ENCODE measurements at places on chromosomes 3 and 15.

DNA sequence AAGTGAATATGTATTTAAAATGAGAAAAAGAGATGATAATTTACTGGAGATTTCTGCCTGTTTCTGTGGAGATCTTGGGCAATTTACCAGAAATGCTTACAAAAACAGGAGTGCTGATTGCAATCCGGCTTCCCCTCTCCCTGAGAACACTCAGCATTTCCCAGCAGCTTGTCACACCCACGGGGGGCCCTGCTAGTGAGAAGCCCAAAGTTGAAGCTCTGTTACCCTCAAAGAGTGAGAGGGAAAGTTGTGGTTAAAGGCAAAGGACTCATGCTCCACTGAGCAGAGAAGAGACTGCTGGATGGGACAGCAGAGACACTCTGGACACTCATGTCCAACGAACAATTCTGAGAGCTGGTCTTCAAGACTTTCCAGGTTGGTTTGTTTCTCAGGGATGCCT is 2.9 kb downstream of the MCTP2 start:
- DNase-seq = no peak

DNA sequence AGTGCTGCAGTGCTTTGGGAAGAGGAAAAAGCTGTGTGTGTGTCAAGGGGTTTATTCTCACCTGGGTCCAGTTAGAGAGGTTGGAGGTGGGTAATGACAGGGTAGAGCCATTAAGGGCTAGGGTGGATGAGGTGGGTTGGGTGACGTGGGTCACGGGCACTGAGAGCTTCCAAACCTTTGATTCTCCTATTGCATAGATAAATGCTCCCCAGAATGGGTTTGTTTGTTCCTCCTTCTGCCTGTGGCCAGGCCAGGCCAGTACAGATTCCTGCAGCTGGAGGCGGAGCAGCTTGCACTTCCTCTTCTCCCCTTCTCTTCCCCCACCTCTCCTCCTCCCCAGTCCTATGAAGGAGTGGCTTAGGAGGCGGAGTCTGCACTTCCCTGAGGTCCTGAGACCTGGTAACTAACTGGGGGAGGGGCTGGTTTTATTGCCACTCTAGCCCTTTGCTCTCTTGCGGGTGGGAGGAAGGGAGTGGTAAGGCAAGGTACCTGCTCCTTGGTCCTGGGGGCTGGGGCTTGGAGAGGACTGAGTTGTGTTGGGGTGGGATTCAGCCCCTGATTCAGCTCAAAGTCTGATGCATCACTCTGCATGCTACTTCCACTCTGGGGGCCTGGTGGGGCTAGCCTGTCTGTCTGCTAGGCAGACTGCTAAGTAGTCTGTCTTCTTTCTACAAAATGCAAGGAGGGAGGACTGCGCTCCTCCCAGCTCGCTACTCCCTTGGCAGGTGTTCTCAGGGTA is 3.5 kb downstream of the SPINT1 start:
- DNase-seq = no peak

DNA sequence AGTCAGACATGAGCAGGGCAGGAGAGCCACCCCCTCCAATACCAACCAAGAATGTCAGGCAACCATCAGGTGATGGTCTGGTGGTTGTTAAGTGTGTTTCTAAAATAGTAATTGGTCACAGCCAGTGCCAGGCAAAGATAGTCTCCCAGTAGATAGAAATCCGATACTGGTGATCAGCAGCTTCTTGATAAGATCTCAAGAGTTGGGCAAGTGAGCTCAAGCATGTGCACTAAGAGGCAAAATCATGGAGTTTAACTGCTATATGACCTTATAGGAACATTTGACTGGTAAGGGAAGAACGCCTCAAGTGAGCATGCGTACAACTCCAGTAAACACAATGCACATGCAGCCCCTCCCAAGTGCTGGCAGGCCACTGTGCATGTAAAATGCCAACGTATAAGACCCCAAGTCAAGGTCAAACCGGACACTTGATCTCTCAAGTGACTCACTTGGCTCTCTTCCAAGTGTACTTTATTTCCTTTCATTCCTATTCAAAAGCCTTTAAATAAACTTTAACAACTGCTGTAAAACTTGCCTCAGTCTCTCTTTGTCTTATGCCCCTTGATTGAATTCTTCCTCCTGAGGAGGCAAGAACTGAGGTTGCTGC is 36.0 kb upstream of the CBLB start:
- DNase-seq = no peak

- no peak for DNase-seq
These were observed 3.1 kb downstream of the PRRT3 start for GRCh38 chr3:9949115-9949514.

DNA sequence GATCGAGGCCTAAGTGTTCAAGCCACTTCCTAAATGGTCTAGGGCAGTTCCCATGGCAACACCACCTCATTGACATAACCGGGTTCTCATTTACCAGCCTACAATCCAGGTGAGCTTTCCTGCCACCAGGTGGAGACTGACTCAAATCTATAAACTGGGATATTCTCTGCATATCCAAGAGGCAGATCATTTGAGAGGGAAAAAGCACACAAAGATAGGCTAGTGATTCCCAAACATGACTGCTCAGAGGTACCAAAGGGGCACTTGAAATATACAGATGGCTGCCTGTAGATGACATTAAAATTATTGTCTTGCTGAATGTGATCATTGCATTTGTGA is 141.3 kb upstream of the PROK2 start:
- DNase-seq = no peak

DNA sequence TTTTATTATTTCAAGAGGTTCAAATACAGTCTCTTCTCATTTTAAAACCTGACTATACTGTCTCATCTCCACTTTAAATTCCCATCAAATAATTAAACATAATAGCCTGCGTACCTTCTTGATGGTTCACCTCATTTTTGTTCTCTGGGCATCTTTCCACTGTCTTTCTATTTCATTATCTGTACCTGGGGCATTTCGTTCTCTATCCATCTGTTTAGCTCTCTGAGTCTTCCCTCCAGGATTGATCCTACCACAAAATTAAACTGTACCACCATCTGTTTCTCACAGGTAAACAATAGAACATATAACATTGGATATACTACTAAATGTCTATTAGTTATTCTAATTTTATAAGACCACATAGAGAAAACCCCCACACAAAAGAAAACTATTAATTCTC is 1331.4 kb downstream of the NSUN3 start:
- no peak for DNase-seq

DNA sequence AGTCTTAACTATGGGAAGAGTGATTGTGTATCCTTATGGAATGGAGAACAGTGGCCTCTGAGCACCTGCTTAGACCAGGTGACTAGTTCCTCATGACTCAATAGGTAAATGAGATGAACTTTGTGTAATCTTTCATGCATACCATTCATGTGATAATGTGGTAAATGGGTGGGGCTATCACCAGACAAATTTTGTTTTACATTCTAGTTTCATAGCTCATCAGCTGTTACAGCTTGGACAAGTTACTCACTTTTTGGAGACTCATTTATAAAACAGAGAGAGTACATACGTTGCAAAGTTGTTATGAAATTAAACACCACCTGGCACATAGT is 103.7 kb upstream of the TGFBR2 start:
- no peak for DNase-seq

DNA sequence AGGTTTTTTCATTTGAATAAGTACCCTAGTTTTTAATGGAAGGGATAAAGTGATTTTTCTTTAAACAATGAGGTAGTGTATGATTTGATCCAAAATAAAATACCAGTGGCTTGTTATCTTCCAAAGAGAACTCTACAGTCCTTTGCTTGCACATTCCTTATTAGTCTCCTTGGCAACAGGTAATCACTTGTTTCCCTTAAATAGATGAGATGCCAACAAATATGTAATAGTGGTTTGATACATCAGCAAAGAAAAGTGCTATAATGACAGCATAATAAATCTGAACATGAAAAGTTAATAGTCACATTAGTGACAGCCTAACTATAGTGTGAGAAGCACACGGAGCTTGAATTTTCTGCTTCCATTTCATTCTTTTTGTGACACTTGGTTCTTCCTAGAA is 360.2 kb downstream of the ZNF385D start:
- DNase-seq = no peak

- no peak for DNase-seq
These were observed 321.0 kb downstream of the FEZF2 start for GRCh38 chr3:62052331-62052730.

DNA sequence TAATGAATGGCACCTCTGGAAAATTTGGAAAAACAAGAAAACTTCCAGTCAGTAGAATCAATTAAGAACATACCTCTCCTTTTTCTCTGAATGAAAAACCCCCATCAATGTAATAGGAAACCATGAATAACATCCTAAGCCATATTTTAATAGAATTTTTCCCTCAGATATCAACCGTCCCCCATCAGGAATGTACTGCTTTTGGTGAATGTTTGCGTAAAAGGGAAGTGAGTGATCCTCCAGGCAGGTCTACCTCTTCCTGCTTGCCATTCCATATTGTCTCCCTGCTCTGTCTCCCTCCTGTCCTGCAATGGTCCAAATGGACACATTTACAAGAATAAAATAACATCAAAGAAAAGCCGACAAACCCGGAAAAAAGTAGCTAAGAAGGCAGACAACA is 30.8 kb downstream of the LAMP3 start:
- no peak for DNase-seq

DNA sequence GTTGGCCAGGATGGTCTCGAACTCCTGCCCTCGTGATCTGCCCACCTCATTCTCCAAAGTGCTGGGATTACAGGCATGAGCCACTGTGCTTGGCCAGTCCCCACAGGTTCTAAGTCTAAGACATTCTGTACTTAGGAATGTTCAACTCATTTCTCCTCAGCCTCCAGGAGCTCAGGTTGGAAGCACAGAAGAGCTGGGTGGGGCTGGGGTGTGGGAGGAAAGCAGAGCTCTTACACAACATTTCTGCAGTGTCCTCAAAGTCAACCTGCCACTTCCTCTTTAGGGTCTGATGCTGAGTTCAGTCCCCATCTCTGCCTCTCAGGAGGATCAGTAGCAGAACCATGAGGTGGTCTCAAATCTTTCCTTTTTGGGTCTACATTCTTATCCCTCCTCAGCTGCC is 75.5 kb downstream of the MRPL46 start:
- DNase-seq = no peak

DNA sequence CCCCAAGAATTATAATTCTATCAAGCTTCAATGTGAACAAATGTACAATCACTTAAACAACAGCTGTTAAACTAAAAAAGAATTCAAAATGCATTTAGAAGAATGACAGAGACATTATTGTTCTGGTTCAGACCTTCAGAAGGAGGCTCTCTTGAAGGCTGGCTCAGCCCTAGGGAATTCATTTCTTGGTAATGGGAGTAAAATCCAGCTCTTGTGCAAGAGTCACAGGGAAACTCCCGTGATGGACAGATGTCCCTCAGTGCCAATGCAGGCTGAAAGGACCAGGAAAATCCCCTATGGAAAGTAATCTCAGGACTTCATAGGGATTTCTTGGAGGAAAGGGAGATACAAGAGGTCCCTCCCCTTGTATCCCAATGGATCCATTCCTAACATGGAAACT is 149.9 kb upstream of the STT3B start:
- no peak for DNase-seq

DNA sequence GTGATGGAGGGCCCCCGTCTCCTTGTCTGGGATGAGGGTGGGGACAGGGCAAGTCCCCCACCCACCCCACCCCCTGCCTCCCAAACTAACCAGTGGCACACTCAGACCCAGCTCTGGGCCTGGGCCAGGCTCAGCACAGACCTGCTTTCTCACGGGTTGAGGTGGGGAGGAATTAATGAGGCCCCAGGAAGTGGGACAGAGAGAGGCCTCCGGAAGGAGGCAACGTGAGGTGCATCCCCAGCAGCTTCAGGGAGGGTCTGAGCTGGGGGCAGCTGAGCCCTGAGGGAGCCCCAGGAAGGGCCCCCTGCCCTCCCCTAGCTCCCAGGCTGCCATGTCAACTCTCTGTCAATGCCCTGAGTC is 15.0 kb upstream of the GNAI2 start:
- no peak for DNase-seq

GRCh38 chr15:99431661-99432091 is 134.1 kb upstream of the MEF2A start:
- DNase-seq = no peak

- DNase-seq = no peak
These were observed 9.0 kb upstream of the KLF13 start for GRCh38 chr15:31317421-31318327.

All from AG09319 (cell line).